NCI-H526 treated with DMSO at 0.1 percent for 48 hours (cell line): ENCODE measurements at places on chromosomes 2 and 18.

- no peak for DNase-seq
Measured at GRCh38 chr2:2747797-2748301, 416.8 kb upstream of the MYT1L start.

- DNase-seq: no peak
Measured at GRCh38 chr2:174969091-174969734, 36.0 kb downstream of the CHN1 start.

DNA sequence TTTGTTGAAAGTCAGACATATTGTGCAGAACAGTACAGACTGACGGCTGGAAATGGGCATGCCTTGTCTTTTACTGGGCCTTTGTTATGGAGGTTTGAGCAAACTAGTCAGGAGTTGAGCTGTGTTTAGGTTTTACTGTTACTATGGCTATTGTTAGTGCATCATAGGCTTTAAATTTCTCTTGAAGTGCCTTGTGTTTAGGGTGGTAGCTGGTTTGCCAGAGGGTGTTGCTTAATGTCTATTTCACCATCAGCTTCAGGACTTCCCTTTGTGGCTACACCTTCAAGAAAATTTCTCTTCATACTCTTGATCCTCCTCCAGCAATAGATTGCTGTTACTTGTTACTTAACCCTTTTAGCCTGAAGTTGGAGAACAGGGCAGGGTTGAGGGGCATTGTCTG lies 104.6 kb downstream of the CAPN13 start:
- no peak for DNase-seq

DNA sequence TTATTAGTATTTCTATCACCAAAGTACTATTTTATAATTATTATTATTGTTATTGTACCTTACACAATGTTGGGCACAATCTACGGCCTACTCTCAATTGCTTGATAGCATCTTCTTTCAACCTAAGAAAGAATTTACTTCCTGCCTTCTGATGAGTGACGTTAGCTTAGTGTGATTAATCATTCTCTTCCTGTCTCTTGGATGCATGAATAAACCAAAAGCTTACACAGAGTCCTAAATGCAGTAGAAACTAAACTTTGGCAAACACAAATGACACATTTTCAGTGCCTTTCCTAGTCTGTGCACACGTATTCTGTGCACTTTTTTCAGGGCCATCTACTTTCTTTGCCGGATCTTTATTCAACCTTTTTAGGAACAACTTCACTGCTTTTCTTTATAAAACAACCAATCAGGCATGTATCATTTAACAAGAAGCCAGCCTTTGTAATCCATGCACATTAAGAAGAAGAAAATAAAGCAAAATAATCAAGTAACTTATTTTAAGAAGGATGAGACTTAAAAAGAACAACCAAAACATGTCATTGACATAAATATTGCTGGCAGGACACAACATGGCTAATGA lies 19.1 kb downstream of the TRAK2 start:
- no peak for DNase-seq

DNA sequence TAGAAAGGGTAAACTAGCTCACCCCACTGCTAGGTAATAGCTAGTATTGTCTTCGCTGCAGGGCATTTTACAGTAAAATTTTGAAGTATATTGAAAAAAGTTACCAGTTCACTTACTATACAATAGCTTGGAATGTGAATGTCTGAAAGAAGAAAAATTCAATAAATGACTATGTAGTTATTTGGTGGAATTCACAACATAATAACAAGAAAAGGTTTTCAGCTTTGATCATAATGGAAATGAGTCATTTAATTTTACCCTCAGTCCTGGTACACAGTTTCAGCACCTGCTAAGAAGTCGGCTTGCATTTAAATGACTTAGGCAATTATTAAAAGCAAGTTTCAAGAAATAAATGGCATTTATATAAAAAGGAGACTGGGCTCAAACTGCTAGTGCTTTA lies 90.4 kb downstream of the NUP35 start:
- no peak for DNase-seq

DNA sequence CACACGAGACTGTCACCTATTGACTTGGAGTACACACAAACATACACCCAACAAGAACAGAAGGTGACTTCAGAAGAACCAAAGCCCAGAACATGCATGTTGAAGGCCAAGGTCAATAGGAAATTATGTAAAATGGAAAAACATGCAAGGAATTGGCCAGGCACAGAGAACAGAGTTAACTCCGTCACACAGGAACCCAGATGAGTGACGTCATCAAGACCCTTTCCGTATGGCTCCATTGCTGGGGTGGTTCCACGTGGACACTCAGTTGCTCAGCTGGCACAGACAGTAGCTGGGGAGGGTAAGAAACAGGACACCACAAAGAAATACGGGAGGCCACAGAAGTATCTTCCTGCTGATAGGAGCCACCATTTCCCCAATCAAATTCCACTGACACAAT lies 18.4 kb downstream of the SOX11 start:
- DNase-seq: no peak

DNA sequence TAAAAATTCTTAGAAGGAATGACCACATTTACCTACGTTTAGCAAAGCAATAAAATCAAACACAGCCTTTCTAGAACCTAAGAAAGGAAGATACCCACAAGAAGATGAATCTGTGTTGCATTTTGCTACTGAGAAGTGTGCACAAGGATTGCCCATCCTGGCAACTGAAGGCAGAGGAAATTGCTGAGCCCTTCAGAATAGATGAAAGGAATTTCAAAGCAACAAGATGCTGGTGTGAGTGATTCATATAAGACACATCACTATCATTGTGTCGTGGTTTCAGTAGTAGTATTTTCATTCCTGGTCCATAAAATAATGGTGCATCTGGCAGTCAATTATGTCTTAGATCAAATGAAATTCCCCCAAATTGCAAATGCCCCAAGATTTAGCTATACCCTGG lies 48.4 kb upstream of the ANKRD44 start:
- no peak for DNase-seq

DNA sequence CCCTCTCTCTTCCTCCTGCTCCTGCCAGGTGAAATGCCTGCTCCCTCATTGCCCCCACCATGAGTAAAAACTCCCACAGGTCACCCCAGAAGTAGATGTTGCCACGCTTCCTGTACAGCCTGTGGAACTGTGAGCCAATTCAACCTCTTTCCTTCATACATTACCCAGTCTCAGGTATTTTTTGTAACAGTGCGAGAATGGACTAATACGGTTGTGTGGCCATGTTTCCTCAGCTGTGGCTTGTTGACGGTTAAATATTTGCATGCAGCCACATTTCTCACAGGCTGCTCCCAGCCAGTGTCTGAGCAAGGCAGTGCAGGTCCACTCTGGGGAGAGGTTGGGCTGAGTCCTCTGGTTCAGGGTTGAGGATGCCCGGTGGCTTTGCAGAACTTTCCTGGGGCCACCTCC lies 27.8 kb upstream of the COPS8 start:
- DNase-seq: peak; percentile 91

GRCh38 chr18:78242254-78242643 lies 737.4 kb upstream of the SALL3 start:
- no peak for DNase-seq

GRCh38 chr2:127678991-127679390 lies 3.7 kb upstream of the LIMS2 start:
- DNase-seq: no peak

- DNase-seq: no peak
Measured at GRCh38 chr2:74562126-74562775, 7.7 kb downstream of the DOK1 start.

GRCh38 chr2:8633735-8634313 lies 48.0 kb upstream of the ID2 start:
- DNase-seq: peak; percentile 39

DNA sequence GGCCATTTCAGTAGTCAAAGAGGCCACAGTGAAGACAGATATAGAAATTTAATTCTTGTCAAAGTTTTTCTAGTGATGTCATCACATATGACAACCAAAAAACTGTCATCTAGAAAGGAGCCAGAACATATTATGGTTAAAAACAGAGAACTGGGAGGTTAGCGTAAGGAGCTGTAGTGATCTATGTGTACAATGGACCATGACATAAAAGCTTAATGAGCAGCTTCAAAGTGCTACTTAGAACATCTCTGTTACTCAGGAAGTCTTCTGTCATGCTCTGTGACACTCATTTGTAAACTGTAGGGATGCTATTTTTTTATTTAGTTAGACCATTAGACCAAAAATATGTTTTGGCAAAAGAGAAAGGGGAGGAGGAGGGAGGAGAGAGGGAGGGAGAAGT lies 57.3 kb downstream of the CMPK2 start:
- no peak for DNase-seq
